NCI-H1048 (cell line): ENCODE measurements at places on chromosomes 1 and 21.

DNA sequence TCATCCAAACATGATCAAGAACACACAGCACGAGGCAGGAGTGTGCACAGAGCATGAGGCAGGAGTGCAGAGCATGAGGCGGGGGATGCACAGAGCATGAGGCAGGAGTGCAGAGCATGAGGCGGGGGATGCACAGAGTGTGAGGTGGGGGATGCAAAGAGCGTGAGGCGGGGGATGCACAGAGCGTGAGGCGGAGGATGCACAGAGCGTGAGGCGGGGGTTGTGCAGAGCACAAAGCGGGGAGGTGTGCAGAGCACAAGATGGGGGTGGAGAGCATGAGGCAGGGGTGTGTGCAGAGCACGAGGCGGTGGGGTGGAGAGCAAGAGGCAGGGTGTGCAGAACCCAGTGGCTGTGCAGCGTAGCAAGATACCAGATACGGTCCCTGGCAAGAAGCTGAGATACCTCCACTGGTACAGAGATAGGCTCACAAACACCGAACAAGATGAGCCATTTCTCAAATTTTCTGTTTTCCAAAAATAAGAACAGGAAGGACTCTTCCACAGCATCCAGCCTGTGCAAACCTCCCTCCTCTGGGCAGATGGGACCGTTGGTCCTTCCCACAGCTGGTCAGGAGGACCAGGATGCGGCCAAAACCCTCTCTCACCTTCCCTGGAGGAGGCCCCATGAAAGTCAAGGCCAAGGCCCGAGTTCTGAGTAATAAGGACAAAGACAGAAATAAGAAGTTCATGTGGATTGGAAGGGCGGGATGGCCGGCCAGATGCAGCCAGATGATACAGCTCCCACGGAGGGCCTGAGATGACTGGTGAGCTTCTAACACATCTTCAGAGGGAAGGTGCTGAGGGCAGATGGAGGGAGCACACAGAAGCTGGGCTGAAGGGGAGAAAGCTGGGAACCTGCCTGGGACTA is 12.0 kb downstream of the SPATC1L start:
- no peak for DNase-seq

GRCh38 chr1:165856021-165856420 is 28.6 kb downstream of the UCK2 start:
- DNase-seq: no peak

- no peak for DNase-seq
Observed at GRCh38 chr1:204959374-204959773, 83.6 kb upstream of the CNTN2 start.

DNA sequence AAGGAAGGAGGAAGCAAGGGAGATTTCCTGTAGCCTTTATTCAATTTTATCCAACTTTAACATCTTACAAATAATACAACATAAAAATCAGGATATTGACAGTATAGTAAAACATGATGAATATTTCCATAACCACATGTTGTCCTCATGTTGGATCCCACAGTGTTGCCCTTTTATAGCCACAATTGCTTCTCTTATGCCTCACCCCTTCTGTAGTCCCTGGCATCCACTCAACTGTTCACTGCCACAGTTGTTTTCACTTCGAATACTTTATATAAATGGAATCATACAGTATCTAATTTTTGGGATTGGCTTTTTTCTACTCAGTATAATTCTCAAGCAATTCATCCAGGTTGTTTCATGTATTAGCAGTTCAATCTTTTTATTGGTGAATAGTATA is 44.8 kb downstream of the SRSF11 start:
- DNase-seq: no peak

- no peak for DNase-seq
Observed at GRCh38 chr21:36891121-36891520, 75.3 kb downstream of the HLCS start.

- no peak for DNase-seq
Observed at GRCh38 chr1:39026866-39027507, 837 bp downstream of the NDUFS5 start.

DNA sequence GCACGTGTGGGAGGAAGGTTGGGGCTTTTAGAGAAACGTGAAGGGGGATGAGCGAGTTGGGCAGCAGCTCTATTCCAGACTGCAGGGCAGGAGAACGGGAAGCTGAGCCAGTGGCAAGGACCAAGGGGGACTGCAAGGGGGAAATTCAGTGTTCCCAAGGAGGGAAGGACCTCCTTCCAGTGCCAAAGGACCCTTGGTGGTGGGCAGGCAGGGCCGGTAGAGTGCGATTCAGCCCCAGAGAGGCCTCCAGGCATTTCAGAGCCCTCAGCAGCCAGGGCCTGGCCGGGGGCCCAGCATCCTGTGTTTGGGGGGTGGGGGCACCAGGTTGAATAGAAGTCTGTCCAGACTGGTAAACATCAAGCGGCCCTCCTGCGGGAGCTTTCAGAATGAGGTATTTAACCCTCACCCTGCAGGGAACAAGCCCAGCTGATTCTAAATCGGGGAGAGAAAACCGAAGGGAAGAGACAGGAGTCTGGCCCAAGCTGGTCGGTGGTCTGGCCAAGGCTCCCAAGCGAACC is 2.3 kb downstream of the COL9A2 start:
- DNase-seq: no peak

- no peak for DNase-seq
Observed at GRCh38 chr1:112878321-112878720, 77.7 kb downstream of the SLC16A1 start.

DNA sequence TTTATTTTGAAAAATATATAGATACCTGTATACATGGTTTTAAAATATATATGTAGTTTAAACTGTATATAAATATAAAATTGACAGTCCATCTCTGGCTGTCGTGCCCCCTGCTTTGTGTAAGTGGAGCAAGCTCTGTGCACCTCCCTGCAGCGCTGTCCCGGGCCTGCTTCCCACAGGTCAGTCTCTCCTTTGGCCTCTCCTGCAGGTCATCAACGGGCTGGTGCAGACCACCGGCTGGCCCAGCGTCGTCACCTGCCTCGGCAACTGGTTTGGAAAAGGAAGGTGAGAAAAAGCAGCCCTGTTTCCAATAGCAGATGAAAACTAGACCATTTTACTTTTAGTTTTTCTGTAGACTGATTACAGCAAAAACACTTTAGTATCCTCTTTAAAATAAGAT is 28.5 kb downstream of the SLC37A1 start:
- DNase-seq: no peak

DNA sequence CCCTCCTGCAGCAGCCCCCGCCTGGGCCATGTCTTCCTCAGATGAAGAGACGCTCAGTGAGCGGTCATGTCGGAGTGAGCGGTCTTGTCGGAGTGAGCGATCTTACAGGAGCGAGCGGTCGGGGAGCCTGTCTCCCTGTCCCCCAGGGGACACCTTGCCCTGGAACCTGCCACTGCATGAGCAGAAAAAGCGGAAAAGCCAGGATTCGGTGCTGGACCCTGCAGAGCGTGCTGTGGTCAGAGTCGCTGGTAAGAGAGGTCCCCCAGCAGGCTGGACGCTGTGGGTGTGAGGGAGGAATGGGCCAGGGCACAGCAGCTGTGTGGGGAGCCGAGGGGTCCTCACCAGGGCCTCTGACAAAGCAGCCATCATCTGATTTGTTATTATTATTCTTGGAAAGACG is 58.0 kb downstream of the NDUFS5 start:
- DNase-seq: no peak

- DNase-seq: no peak
Observed at GRCh38 chr1:20405893-20406604, 80.0 kb downstream of the CAMK2N1 start.

DNA sequence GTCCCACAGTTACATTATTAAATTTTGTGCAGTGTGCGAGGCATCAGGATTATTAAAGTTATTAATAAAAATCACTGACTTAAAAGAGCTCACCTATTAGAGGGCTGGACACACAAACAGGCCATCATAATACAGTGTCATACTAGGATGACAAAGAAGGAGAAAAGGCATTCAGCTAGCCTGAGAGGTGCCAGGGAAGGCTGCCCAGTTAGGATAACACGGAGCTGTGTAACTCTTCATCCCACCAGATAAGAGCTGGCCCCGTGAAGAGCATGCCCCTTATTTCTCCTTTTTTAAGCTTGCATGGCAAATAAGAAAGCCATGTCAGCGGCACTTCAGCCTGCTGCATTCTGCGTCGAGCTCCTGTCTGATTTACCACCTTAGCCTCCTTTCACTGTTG is 109.5 kb downstream of the KCNK1 start:
- no peak for DNase-seq

- no peak for DNase-seq
Observed at GRCh38 chr21:31509194-31510017, 150.1 kb upstream of the SOD1 start.

DNA sequence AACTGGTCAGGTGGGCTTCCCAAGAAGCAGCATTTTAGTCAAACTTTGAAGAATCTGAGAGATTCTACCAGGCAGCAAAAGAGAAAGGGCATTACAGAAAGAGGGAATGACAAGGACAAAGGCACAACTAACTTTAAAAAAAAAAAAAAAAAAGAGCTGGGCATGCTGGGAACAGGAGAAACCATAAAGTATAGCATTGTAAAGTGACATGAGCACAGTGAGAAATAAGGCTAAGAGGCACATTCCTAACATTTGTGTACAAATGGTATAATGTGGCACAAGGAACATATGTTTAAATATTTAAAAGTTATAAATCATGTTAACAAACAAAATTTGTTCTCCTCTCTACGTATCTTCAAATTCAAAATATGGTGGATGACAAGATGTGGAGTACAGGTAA is 69.6 kb downstream of the CLCA4 start:
- DNase-seq: no peak

GRCh38 chr1:192108161-192108560 is 50.1 kb upstream of the RGS18 start:
- no peak for DNase-seq

DNA sequence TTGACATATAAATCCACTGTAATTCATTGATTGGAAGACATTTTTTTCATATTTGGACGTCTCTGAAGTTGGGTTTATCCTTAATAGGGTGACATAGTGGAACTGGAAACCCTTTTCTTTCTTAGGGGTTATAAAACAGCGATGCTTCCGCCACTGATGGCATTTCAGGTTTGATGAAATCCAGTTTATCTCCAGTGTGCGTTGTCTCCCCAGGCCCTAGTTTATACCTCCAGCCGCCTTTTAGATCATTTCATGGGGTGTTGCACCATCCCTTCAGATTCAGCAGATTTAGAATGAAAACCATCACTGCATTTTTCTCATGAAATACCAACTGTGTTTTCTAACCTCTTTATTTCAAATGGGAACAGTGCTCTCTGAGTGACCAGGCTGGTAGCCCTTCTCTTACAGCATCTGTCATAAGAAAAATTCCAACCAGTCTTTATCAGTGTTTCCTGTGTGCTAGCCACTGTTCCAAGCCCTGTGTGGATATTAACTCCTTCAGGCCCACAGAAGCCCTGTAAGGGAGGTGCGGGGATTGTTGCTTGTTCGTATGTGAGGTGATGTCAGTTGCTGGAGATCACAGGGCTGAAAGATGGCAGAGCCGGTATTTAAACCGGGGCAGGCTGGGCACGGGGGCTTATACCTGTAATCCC is 19.0 kb downstream of the H6PD start:
- no peak for DNase-seq

DNA sequence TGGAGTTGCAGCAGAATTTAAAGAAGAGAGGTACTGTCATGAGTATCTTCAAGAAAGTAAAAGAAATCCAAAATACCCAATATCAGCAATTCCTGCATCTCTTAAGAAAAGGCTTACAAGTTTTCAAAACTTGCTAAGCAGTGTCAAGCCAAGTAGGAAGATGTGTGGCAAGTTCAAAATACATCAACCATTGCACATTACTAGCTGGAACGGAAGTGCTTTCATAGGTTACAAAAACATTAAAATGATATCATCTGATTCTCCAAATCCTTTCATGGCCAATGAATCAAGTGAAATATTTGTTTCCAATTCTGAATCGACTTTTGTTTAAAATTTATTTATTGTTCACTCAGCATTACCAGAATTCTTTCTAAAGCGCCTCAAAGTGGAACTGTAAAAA is 5.7 kb upstream of the ABCA4 start:
- DNase-seq: no peak

DNA sequence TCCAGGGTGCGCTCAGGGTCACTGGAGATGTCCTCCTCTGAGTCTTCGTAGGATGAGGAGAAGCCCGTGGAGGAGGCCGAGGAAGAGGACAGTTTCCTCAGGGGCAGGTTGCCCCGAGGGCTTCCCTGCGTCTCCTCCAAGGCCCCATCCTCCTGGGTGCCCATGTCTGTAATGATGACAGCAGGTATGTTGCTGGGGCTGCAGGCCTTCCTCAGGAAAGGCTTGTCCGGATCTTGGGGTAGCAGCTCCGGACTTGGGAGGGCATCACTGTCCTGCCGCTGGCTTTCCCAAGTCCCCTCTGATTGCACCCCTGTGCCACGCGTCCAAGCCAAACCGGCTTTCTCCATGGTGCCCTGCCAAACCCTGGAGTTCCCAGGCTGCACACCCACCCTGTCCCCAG is 3.5 kb downstream of the ITPKB start:
- DNase-seq: no peak

- no peak for DNase-seq
Observed at GRCh38 chr1:158186180-158186579, 5.5 kb downstream of the CD1D start.

- DNase-seq: no peak
Observed at GRCh38 chr1:60695716-60696171, 386.6 kb upstream of the NFIA start.

GRCh38 chr1:3775490-3776230 is 3.1 kb downstream of the SMIM1 start:
- peak; percentile 1 for DNase-seq

DNA sequence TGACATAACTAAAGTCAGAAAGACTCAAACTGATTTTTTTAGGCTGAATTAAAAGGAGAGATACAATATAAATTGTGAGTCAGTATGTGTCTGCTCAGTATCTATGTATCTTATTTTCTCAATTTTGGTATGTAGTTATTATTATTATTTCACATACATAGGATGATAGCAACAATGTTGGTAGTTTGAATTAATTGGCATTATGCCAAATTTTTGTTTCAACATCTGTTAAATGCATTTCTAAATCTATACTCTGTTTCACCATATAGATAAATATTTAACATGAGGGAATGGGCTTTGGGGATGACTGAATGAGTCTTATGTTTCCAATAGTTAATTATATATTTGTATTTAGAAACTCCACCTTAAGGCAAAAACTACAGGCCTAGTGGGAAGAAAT is 12.6 kb upstream of the HMCN1 start:
- DNase-seq: no peak

GRCh38 chr21:26116456-26117011 is 54.0 kb downstream of the APP start:
- peak; percentile 56 for DNase-seq

DNA sequence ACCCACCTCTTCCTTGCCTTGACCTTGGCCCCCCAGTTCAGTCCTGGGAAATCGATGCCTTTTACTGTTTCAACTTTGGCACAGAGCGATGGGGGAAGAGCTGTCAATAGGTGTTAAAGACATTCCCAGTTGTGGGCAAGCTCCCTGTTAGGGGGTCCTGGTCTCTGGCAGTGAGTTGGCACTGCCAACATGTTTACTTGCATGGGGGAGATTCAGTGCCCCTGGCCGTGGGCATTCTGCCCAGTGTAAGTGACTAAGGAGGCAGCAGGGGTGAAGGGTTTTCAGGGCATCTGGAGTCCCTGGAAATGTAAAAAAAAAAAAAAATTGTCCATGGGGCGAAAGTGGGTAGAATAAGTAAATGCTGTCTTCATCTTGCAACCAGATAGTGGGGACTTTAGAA is 407.0 kb downstream of the PTPRU start:
- no peak for DNase-seq
